ENCODE measurements at places on chromosomes 1 and 21.

DNA sequence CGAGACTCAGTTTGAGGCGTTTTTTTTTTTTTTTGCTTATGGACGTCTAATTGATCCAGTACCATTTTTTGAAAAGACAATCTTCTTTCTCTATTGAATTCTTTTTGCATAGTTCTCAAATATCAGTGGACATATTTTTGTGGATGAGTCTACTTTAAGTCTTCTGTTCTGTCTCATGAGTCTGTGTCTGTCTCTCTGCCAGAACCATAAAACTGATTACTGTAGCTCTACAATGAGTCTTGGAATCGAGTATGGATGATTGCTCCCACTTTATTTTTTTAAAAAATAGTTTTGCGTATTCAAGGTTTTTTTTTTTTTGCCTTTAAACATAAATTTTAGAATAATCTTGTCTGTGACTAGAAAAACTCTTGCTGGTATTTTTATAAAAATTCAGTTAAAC is 323.5 kb downstream of the ZNF326 start:
- no peak for DNase-seq

DNA sequence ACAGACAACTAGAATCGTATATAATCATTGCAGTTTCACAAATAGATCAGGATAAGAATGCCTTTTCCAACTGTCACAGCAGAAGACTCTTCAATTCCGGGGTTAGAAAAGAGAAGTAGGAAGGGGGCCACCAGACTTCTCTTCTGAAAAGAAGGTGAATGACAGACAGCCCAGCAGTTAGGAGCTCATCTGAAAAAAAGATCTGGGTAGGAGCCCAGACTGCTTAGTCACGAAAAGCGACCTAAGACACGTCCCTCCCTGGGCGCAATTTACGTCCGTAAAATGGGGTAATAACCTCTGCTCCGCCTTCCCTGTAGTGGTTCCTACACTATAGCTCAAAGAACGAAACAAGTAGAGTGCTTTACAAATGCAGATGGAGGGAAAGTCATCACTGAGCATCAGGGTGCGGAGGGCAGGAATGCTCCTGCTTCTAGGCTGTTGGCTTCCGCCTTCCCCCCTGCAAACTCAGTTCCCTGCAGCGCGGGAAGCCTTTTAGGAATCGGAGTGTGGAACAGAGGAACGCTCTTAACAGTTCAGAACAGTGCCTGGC is 582 bp downstream of the ORC1 start:
- no peak for DNase-seq

DNA sequence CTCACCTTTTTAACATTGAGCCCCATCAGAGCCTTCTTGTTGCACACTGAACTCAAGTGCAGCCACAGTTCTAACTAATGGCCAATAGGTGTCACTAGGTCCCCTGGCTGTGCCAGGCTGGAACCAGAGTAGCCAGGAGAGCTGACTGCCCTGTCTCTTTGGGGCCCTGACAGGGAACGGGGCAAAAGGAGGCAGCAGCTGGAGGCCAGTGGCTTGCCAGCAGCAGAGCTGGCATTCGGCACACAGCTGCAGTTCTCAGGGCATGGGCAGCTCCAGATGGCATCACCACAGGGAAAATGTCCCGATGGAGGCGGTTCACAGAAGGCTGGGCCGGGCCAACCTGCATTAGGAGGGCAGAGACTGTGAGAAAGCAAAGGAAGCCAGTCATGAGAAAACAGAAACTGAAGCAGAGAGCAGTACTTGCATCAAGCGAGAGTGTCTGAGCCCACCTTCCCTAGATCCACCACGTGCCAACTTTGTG is 188.6 kb downstream of the FCRL5 start:
- DNase-seq, result no peak

DNA sequence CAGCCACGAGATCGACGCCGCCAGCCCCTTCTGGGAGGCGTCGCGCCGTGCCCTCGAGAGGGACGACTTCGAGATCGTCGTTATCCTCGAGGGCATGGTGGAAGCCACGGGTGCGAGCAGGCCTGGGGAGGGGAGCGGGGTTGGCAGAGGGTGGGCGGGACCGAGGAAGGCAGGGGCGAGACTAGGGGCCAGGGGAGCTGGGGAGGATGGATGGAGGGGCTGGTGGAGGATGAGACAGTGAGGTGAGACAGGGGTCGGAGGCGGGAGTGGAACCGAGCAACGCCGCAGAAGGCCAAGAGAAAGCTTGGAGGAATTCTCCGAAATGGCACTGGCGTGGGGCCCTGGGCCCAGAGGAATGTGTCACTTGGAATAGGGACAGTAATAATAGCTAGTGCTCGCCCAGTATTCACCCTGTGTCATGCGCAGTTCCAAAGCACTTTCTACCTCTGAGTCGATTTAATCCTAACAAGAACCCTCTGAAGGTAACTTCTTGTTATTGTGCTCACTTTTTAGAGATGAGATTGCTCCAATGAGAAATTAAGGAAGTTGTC is 3.5 kb downstream of the KCNJ9 start:
- no peak for DNase-seq

- DNase-seq, result no peak
Measured at GRCh38 chr21:19490481-19490880, 1086.9 kb upstream of the TMPRSS15 start.
